ENCODE measurements at places on chromosomes 5 and 9. TPM values are rescaled to one million over a fixed set of nuclear protein-coding genes. Genes with fewer than 3 reads are reported as not detected.

Gene PCDHGC4
- total RNA-seq: 0.54 TPM

GRCh38 chr5:171968531-171968930, 37.9 kb downstream of the FBXW11 start:
- no peak for DNase-seq

DNA sequence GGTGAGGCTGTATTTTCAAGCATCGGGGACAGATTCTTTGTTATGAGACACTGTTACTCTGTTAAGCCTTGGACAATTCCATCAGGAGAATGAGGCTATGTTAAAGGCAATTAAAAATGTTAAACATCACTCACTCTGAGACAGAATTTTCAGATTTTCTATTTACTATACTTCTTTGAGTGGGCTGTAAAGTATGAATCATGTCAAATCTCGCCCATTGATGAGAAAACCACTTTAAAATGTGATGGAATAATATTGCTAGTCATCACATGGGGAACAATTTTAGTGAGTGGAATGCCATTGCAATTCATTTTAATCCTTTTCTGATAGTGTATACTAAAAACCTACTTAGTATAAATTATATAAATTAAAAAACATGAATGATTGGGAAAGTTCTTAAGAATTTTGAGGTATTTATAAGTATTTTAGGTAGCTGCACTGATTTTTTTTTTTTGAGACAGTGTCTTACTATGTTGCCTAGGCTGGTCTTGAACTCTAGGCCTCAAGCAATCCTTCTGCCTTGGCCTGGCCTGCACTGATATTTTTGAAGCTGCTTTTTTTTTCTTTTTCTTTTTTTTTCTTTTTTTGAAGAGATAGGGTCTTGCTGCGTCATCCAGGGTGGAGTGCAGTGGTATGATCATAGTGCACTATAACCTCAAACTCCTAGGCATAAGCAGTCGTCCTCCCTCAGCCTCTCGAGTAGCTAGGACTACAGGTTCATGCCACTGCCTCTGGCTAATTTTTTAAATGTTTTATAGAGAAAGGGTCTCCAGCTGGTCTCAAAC, 73.2 kb downstream of the KIAA1958 start:
- DNase-seq: peak; percentile 60

GRCh38 chr9:120891245-120891883, 14.4 kb upstream of the PHF19 start:
- DNase-seq: no peak

- no peak for DNase-seq
Observed at GRCh38 chr9:1804128-1804865, 210.8 kb upstream of the SMARCA2 start.

DNA sequence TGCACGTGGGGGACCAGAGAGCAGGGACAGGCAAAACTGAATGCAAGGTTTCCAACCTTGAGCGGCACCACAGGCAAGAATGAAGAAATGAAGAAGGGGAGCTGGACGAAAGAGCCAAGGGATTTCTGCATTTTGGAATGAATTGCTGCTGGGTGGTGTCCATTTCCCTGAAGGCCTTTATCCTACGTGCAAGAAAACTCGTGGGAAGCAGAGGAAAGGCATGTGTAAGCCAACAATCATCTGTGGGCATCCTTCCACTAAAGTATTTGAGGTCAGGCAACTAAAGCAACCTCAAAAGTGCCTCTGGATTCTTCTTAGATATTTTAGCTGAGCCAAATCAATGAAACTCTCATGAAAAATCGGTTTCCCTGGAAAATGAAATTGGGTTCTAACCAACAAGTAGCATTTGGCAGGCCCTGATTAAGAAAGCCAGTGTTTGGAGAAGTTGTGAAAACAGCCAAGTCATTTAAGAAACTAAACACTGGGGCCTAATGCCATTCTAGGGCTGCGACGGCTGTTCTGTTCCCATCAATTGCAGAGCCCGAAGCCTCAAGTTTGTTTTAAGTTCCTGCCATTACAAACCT, 4.7 kb upstream of the TGFBI start:
- peak; percentile 97 for DNase-seq

Gene RAPGEF1
- total RNA-seq: 21.1 TPM

Gene SLC6A7
- not detected for total RNA-seq

GRCh38 chr9:26264709-26265601, 586.7 kb upstream of the TUSC1 start:
- peak; percentile 94 for DNase-seq

Gene ORM1
- total RNA-seq: not detected

- no peak for DNase-seq
Observed at GRCh38 chr5:111667128-111667736, 89.8 kb downstream of the NREP start.

GRCh38 chr5:154059039-154059430, 20.3 kb downstream of the MFAP3 start:
- DNase-seq: no peak

Gene CAMLG
- 26.2 TPM for total RNA-seq

GRCh38 chr5:170111088-170111785, 5.5 kb downstream of the FOXI1 start:
- no peak for DNase-seq

GRCh38 chr5:77719666-77720363, 56.3 kb downstream of the TBCA start:
- no peak for DNase-seq

DNA sequence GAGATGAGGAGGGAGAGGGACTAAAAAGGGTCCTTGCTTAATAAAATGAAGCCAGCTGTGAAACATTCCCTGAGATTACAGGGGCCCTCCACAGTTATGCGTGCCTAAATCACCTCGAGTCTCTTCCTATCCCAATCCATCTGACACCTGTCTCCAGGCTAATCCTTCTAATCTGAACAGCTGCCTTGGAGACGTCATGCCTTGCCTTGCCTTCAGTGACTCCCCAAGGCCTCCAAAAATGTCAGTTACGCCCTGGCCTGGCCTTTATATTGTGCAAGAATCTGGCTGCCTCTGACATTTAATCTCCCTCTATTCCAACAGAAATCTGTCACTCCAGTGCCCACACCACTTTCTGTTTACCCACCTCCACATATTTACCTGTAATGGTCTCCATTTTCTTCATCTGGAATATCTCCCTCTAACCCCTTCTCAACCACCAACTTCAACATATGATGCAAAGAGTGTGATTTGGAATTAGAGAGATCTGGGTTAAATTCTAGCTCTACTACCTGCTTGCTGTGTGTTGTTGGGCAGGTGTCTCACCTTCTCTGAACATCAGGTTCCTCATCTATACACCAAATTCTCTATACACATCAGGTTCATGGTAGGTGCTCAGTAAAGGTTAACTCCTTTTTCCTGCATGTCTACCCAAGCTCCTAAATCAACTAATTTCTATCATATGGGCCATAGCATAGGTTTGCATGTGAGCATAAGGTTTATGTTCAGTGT, 57.9 kb downstream of the PTCD2 start:
- DNase-seq: peak; percentile 58

DNA sequence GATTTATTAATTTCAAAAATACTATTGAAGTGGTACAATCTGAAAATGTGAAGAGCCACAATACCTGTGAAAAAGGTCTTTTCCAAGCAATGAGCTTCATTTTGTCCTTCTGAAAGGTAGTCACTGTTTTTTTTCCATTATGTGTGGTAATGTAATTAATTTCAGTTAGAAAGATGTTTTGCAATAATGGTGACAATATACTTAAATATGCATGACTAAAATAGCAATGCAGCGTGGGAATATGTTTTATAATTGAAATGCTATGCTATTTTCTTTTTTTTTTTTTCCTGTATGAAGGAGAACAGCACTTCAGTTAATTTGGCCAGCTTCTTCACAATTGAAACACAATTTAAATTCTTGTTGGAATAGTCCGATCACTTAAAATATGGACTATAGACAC, 41.9 kb downstream of the NPR3 start:
- peak; percentile 92 for DNase-seq

DNA sequence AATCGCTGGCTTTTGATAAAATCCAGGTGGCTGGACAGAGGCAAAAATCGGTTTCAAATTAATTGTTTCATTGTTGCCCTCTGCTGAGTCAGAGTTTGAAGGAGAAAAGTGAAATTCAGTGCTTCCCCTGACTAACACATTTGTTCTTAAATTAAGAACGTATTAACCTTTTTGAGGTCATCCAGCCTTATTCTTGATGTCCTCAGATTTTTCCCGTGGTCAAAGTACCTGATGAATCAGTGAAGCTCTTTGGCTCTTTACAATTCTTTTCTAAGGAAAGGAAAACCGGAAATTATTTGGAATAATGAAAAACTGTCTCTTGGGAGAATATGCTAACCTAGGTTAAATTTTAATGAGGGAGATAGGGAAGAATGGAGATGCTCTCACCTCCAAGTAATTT, 21.6 kb downstream of the OSMR start:
- DNase-seq: peak; percentile 60

GRCh38 chr5:4373051-4373820, 766.9 kb upstream of the ADAMTS16 start:
- DNase-seq: no peak

Gene GPX3
- total RNA-seq: 3.0 TPM

GRCh38 chr5:69449511-69449910, 34.6 kb downstream of the MARVELD2 start:
- DNase-seq: no peak

- DNase-seq: peak; percentile 84
Observed at GRCh38 chr9:129783516-129784361, 19.2 kb upstream of the TOR1B start.

Gene IL33
- total RNA-seq: 4.7 TPM

DNA sequence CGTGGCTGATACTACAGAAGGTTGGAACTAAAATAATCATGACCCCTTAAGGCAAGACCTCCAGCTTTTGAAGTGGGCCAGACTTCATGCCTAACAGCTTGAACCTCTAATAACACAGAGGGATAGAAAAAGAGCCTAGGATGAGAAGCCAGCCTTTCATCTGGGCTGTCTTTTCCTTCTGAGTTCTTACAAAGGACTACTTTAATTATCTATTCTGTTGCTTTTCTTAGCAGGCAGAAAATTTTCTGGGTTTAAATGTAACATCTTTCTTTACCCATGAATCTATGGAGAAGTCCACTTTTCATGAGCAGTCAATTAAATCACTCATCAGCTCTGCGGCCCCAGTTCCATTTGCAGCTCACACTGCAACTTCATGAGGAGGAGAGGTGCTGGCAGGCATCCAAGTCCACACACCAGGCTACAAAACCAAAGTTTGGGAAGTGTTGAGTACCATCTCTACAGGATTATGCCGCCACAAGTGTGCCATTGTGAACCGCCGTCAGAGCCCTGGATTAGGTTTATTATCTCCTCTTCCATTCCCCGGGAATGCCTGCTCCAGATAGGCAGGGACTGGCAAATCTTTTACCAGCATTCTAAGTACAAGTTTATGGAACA, 192.0 kb downstream of the TLE4 start:
- peak; percentile 19 for DNase-seq

- peak; percentile 20 for DNase-seq
Observed at GRCh38 chr5:107135391-107135790, 535.3 kb downstream of the EFNA5 start.

Gene KCTD16
- 0.65 TPM for total RNA-seq

- no peak for DNase-seq
Observed at GRCh38 chr5:164600929-164601535, 1095.6 kb downstream of the MAT2B start.

All from GM23248 (cell line).